A549 treated with RU486 at 1 μM for 4 hours (cell line): ENCODE measurements at places on chromosomes 2 and 18. TPM values are rescaled to one million over a fixed set of nuclear protein-coding genes. Genes with fewer than 3 reads are reported as not detected.

The MYO3B gene
- 0.02 TPM in 1 of 5 replicates, not detected in the others for total RNA-seq

The LRP2 gene
- total RNA-seq: not detected in 5 replicates

The CYP1B1 gene
- total RNA-seq: 6.3 to 9.8 TPM (median 8.5 TPM) in 5 replicates

The REG3A gene
- not detected in 5 replicates for total RNA-seq

The KYNU gene
- total RNA-seq: 270 to 353 TPM (median 281 TPM) in 5 replicates

The ERFE gene
- 6.1 to 10.0 TPM (median 8.4 TPM) in 5 replicates for total RNA-seq

The POTEJ gene
- not detected in 5 replicates for total RNA-seq

The PMS1 gene
- total RNA-seq: 4.1 to 8.0 TPM (median 7.6 TPM) in 5 replicates

The LIPG gene
- total RNA-seq: 0.06 to 0.27 TPM (median 0.20 TPM) in 5 replicates

The SPATS2L gene
- total RNA-seq: 130 to 141 TPM (median 133 TPM) in 5 replicates

The CNTNAP5 gene
- not detected in 5 replicates for total RNA-seq

The RFTN2 gene
- total RNA-seq: not detected in 5 replicates

The KIAA2012 gene
- not detected in 5 replicates for total RNA-seq

The CDK5R2 gene
- 1.7 to 3.4 TPM (median 2.8 TPM) in 5 replicates for total RNA-seq

The KLHL41 gene
- total RNA-seq: 0.08 to 0.43 TPM (median 0.23 TPM) in 5 replicates

The ABCB11 gene
- total RNA-seq: 0.02 to 0.31 TPM (median 0.05 TPM) in 3 of 5 replicates, not detected in the others

The TFCP2L1 gene
- 0.95 to 1.3 TPM (median 1.2 TPM) in 5 replicates for total RNA-seq

The STAT4 gene
- 3.4 to 4.9 TPM (median 4.3 TPM) in 5 replicates for total RNA-seq

The ST8SIA5 gene
- 0.32 TPM in 1 of 5 replicates, not detected in the others for total RNA-seq

The RNF152 gene
- 0.01 to 0.15 TPM in 2 of 5 replicates, not detected in the others for total RNA-seq

The NAT8 gene
- not detected in 5 replicates for total RNA-seq

The CRYBA2 gene
- total RNA-seq: 0.54 TPM in 1 of 5 replicates, not detected in the others

The SATB2 gene
- total RNA-seq: 3.1 to 3.7 TPM (median 3.6 TPM) in 5 replicates

The RTKN gene
- total RNA-seq: 18.7 to 29.5 TPM (median 22.1 TPM) in 5 replicates

The NOSTRIN gene
- 1.7 to 2.3 TPM (median 2.0 TPM) in 5 replicates for total RNA-seq

The CHRNG gene
- total RNA-seq: not detected in 5 replicates

The ME2 gene
- 28.0 to 43.5 TPM (median 37.8 TPM) in 5 replicates for total RNA-seq

The MAT2A gene
- 412 to 487 TPM (median 481 TPM) in 5 replicates for total RNA-seq

The C2orf66 gene
- 0.07 to 0.19 TPM (median 0.13 TPM) in 3 of 5 replicates, not detected in the others for total RNA-seq

The VWA3B gene
- 0.51 to 0.77 TPM (median 0.62 TPM) in 3 of 5 replicates, not detected in the others for total RNA-seq

The LOXHD1 gene
- total RNA-seq: not detected in 5 replicates

The HAAO gene
- total RNA-seq: not detected in 5 replicates

The SERPINB13 gene
- total RNA-seq: not detected in 5 replicates

The TUBB8B gene
- total RNA-seq: 0.32 TPM in 1 of 5 replicates, not detected in the others

The DYSF gene
- total RNA-seq: 0.56 to 0.81 TPM (median 0.67 TPM) in 5 replicates

The GPR55 gene
- not detected in 5 replicates for total RNA-seq

The DSC3 gene
- total RNA-seq: 1.6 to 2.8 TPM (median 1.9 TPM) in 5 replicates

The ASTL gene
- not detected in 5 replicates for total RNA-seq

The PDE6D gene
- total RNA-seq: 18.1 to 23.6 TPM (median 22.0 TPM) in 5 replicates

The EML6 gene
- 0.92 to 1.4 TPM (median 1.0 TPM) in 5 replicates for total RNA-seq

The INHBB gene
- total RNA-seq: 12.2 to 18.9 TPM (median 15.7 TPM) in 5 replicates
